ENCODE measurements at places on chromosomes 3 and 15. TPM values are rescaled to one million over a fixed set of nuclear protein-coding genes. Genes with fewer than 3 reads are reported as not detected.
A peak's percentile ranks its signal among the peaks of the same experiment; 100 is the strongest.

The IL16 gene
- total RNA-seq = 0.46 TPM

The FYCO1 gene
- 12.8 TPM for total RNA-seq

The DAZL gene
- 4.3 TPM for total RNA-seq

The CRYGS gene
- total RNA-seq = 2.9 TPM

The ANKRD28 gene
- 51.6 TPM for total RNA-seq

The C3orf49 gene
- total RNA-seq = not detected

The FAM107A gene
- 0.31 TPM for total RNA-seq

GRCh38 chr15:40926659-40927494, 2.3 kb upstream of the DLL4 start:
- no peak overlapping the region for H3K27ac ChIP-seq
- DNase-seq = no peak
- H3K4me1 ChIP-seq = peaks cover 30% of the 10 kb centered on the region
- peaks cover 100% of the 10 kb centered on the region for H3K27me3 ChIP-seq

GRCh38 chr3:60613769-60614303, 637.4 kb downstream of the FHIT start:
- no peaks in the 10 kb centered on the region for H3K27me3 ChIP-seq
- H3K27ac ChIP-seq = no peak overlapping the region
- DNase-seq = no peak
- H3K4me3 ChIP-seq = no peak overlapping the region
- H3K36me3 ChIP-seq = peaks cover 11% of the 10 kb centered on the region
- H3K4me1 ChIP-seq = peaks cover 9% of the 10 kb centered on the region

- H3K4me3 ChIP-seq = no peak overlapping the region
- H3K27ac ChIP-seq = no peak overlapping the region
- DNase-seq = no peak
- H3K27me3 ChIP-seq = peaks cover 3% of the 10 kb centered on the region
- H3K4me1 ChIP-seq = no peaks in the 10 kb centered on the region
Observed at GRCh38 chr15:76184650-76185035, 124.9 kb downstream of the TMEM266 start.

- H3K27ac ChIP-seq = peak overlapping the region; percentile 57
- no peak for DNase-seq
- H3K27me3 ChIP-seq = no peaks in the 10 kb centered on the region
- peaks cover 13% of the 10 kb centered on the region for H3K36me3 ChIP-seq
- H3K4me3 ChIP-seq = no peak overlapping the region
Observed at GRCh38 chr3:195885036-195885891, 23.1 kb downstream of the TNK2 start.

- H3K4me3 ChIP-seq = no peak overlapping the region
- H3K4me1 ChIP-seq = no peaks in the 10 kb centered on the region
- no peaks in the 10 kb centered on the region for H3K27me3 ChIP-seq
Observed at GRCh38 chr15:73941871-73942635, 15.8 kb downstream of the LOXL1 start.

DNA sequence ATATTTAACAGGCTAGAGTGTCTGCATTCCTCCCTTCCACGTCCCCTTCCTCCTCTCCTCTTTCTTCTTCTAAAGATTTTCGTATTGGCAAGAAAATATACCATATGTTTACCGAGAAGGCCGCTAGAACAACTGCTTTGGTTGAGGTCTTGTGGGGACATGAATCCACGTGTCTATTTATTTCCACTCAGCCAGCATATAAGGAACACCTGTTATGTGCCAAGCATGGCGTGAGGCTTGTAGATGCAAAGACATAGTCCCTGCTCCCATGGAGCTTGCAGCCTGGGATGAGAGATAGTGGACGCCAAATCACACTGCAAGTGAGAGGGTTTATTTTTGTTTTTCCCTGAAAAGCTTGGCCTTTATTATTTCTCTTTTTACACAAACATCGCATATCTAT, 57.1 kb downstream of the SLC7A14 start:
- no peaks in the 10 kb centered on the region for H3K36me3 ChIP-seq
- no peak for DNase-seq
- H3K4me3 ChIP-seq = no peak overlapping the region
- no peak overlapping the region for H3K27ac ChIP-seq
- peaks cover 10% of the 10 kb centered on the region for H3K4me1 ChIP-seq

GRCh38 chr3:175307642-175308041, 448.5 kb downstream of the NAALADL2 start:
- no peak overlapping the region for H3K4me3 ChIP-seq
- no peak overlapping the region for H3K27ac ChIP-seq
- no peak for DNase-seq
- no peaks in the 10 kb centered on the region for H3K4me1 ChIP-seq

DNA sequence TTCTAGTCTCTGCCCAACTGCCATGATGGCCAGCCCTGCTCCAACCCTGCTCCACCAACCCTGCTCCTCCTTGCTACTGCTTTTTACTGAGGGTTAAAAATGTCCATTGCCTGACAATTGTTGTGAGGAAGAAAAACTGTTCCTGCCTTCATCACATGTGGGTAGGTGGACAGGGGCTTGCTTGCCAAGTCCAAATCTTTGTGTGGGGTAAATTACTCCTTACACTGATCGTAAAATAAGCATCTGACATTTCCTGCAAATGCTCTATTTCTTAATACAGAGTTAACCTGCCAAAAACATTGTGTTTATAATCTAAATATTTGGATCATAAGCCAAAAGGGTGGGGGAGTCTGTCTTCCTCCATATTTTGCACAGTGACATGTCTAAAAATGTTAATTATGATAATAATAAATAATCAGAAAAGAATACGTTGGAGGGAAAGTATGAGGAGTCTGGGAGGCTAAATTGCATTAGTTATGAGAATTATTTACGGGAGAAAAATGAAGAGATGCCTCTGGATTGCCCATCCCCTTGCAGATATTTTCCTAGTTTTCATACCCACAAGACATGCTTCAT, 242.5 kb upstream of the TBL1XR1 start:
- H3K4me3 ChIP-seq = no peak overlapping the region
- H3K4me1 ChIP-seq = no peaks in the 10 kb centered on the region
- no peak overlapping the region for H3K27ac ChIP-seq
- DNase-seq = no peak
- H3K36me3 ChIP-seq = no peaks in the 10 kb centered on the region
- H3K27me3 ChIP-seq = no peaks in the 10 kb centered on the region

- H3K36me3 ChIP-seq = no peaks in the 10 kb centered on the region
- DNase-seq = no peak
- H3K4me1 ChIP-seq = no peaks in the 10 kb centered on the region
- H3K27ac ChIP-seq = no peak overlapping the region
- no peak overlapping the region for H3K4me3 ChIP-seq
Observed at GRCh38 chr3:54261141-54261540, 138.8 kb downstream of the CACNA2D3 start.

DNA sequence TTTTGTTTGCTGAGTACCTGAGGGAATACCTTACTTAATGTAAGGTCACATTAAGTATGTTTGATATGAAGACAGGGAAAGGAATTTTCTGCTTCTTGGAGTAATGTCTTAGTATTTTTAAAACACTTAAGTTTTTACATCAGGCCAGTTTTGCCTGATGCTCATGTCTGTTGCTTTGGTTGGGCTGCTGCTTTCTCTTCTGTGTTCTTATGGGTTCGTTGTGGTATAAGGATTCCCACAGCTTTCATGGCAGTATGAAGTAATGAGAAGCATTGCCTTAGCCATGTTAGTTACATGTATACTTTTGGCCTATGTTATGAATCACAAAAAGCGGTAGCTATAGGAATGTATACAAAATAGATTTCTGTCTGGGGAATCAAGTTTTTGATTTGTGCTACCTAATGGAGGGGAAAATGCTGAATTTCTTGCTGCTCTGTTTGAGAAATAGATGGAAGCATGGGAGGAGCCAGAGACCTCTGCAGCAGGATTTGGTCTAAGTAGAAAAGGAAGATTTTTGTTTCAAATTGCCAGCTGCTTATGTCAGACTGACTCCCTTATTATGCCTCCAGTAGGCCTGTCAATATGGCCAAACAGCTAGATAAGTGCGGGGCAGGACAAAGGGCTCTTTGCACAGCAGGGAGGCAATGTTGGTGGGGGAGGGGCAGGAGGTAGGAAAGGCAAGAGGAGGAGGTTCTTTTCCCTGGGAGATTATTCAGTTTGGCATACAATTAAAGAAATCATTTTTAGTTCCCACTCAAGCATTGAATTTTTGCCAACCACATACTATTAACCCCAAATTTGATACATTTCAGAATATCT, 5.2 kb downstream of the SETD5 start:
- no peaks in the 10 kb centered on the region for H3K27me3 ChIP-seq
- H3K4me3 ChIP-seq = peak overlapping the region; percentile 100
- peaks cover 72% of the 10 kb centered on the region for H3K4me1 ChIP-seq
- peak overlapping the region; percentile 91 for H3K27ac ChIP-seq
- DNase-seq = peak; percentile 88

GRCh38 chr3:148911173-148911572, 46.1 kb downstream of the CPA3 start:
- H3K36me3 ChIP-seq = no peaks in the 10 kb centered on the region
- H3K4me1 ChIP-seq = peaks cover 5% of the 10 kb centered on the region
- DNase-seq = no peak

- no peaks in the 10 kb centered on the region for H3K36me3 ChIP-seq
- no peak overlapping the region for H3K27ac ChIP-seq
- no peaks in the 10 kb centered on the region for H3K4me1 ChIP-seq
- no peak for DNase-seq
- H3K27me3 ChIP-seq = no peaks in the 10 kb centered on the region
- H3K4me3 ChIP-seq = no peak overlapping the region
Observed at GRCh38 chr3:128945041-128945877, 48.6 kb downstream of the CFAP92 start.

DNA sequence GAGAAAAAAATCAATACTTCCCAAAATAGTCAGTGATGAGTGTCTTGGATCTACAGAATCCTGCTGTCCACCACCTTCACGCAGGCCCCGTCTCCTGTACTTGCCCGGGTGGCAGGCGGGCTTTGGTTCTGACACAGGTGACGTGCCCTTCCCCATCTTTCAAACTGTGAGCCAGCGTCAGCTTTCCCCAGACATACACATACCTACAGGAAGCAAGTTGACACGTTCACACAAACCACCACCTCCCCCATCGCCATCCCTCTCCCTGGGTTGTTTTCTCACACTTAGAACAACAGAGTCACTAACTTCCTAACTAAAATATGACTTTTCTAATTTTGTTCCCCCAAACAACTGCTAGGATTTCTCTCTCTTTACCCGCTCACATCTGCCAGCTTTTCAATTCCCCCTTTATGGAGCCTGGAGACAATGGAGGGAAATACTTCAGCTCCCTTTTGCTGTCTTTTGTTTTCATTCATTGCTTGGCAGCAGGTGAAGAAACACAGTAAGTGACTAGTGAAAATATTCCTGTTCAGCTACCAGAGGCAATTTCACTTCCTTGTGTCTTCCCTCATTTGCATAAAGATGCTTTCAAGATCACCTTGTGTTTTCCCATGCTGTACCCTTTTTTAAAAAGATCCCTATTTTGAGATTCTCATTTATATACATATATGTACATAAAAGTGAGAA, 248.3 kb downstream of the SLCO3A1 start:
- H3K36me3 ChIP-seq = peaks cover 11% of the 10 kb centered on the region
- no peaks in the 10 kb centered on the region for H3K27me3 ChIP-seq
- DNase-seq = no peak

GRCh38 chr3:144010371-144010770, 38.7 kb downstream of the DIPK2A start:
- no peaks in the 10 kb centered on the region for H3K36me3 ChIP-seq
- no peak overlapping the region for H3K27ac ChIP-seq
- H3K4me3 ChIP-seq = no peak overlapping the region
- H3K4me1 ChIP-seq = 0 out of 2 replicates have a peak, but pooled peaks cover 3% of the 10 kb centered on the region

Data from WTC11 (cell line).